Urothelium cell line (cell line): ENCODE measurements at places on chromosomes 16 and 17.

GRCh38 chr16:728890-729744 lies 2.2 kb downstream of the HAGHL start:
- no peak for DNase-seq

DNA sequence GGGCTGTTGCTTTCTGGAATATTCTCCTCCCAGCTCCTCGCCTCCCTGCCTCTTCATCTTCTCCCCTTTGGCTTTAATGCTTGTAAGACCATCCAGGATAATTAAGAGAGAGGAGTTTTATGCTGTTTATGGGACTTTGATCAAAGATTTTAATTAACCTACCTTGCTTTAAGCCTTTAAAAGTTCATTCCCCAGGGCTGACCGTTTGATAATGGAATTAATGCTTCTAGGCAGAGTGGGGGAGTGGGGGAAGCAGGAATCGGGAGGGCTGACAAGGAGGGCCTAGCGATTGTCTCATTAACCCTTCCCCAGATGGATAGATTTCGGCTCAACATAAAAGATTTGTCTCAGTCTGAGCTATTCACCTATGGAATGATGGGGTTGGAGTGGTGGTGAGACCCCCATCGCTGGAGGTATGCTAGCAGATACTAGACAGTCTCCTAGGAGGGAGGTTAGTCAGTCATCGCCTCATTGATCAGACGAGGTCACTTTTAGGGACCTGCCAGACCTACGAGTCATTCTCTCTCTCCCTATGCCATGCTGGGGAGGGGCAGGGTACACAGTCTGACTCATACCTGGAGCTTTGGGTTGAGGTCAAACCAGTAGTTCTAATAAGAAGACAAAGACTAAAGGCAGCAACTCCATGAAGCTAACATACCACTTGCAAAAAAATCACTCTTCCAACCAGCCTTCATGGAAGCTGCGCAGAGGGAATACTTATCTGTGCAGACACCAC lies 236.6 kb upstream of the NLRP1 start:
- DNase-seq, result peak; percentile 50

GRCh38 chr17:81480140-81481072 lies 32.2 kb downstream of the ACTG1 start:
- DNase-seq, result peak; percentile 76

DNA sequence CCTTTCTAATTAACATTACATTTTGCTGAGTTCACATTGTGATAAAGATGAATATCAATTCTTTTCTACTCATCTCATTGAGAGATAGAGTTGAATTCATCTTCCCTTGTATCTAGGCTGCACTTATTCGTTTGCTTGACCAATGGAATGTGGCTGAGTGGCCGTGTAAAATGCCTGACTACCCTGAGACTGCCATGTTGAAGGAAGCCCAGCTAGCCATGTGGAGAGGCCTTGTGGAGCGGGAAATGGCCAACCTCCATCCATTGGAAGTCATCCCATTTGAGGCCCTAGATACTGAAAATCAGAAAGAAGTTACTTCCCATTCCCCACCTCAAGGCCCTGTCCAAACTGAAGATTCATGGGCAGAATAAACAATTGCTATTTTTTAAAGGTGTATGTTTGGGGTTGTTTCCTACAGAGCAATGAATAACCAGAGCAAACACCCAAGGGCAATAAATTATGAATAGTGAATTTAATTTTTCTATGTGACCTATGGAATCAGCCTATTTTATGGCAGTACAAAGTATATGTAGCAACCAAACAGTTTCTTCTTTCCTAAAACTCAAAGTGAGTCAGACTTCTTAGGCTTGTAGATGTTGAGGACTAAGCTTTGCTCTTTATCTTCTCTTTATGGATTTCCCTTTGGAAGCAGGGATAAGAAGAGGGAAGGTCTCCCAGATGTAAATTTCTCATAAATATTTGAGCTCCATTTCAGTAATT lies 545.1 kb downstream of the MAF start:
- DNase-seq, result no peak

DNA sequence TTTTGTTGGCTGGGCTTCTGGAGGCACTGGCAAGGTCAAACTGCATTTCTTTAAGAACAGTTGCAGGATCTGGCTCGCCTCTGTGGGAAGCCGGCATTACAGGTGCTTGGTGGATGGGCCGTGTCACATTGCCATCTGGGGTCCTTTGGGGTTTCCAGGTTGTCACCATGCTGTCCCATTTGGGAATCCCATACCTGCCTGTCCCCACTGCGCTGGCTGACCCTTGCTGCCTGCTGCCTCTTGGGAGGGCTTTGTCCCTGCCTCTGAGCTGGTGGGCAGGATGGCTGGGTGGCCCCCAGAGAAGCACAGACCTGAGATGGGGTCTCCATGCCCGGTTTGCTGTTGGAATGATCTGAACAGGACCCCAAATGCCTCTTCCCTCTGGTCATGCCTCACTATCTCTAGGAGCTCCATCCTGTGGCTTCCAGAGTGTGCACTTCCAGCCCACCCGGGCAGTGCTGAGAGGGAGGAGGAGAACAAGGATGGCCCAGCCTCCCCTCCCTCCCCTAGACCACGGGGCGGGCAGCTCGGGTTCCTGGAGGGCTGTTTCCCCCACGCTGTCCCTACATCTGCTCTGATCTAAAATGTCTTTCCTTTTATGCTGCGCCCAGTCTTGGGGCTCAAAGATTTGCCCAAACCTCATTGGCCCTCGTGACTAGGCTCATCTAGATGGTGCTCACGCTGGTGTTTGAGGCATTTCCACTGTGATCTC lies 28.0 kb downstream of the OR1D5 start:
- no peak for DNase-seq

- DNase-seq, result no peak
Measured at GRCh38 chr16:2597560-2597902, 59.7 kb downstream of the PDPK1 start.

GRCh38 chr17:4810696-4811290 lies 3.8 kb downstream of the PLD2 start:
- no peak for DNase-seq

- DNase-seq, result no peak
Measured at GRCh38 chr16:86044881-86045590, 146.1 kb downstream of the IRF8 start.

DNA sequence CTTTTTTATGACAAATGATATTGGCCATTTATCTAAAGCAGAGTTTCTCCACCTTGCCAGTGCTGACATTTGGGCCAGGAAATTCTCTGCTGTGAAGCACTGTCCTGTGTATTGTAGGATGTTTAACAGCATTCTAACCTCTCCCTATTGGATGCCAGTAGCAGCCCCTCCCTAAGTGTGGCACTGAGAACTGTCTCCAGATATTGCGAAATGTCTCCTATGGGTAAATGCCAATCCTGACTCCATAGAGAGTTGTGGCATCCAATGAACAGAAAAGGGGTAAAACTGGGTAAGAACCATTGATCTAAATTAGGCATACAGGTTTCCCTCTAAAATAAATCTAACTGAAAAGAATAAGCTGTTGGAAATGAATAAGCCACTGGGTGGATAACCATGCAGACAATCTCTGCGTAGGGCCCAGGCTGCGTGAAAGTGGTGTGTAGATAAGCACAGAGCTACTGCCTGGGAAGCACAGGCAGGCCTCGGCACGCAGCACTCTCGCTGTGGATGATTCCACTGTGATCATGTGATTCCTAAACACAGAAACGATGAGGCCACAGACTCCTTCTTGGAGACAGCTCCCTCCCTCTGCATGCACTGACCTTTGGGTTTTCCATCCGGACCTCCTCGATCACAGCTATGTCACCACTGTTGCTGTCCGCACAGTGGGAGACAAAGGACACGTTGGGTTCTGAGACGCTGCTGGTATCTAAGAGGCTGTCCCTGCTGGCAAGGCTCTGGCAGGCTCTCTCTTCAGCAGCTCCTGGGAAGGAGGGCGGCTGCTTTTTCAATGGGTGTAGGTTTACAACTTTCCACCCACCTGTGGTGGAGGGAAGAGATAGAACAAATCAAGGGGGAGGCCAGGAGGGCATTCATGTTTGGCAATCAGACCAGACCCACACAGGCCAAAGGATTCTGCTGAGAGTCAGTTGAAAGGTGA lies 44.1 kb downstream of the GTF3C1 start:
- DNase-seq, result no peak

DNA sequence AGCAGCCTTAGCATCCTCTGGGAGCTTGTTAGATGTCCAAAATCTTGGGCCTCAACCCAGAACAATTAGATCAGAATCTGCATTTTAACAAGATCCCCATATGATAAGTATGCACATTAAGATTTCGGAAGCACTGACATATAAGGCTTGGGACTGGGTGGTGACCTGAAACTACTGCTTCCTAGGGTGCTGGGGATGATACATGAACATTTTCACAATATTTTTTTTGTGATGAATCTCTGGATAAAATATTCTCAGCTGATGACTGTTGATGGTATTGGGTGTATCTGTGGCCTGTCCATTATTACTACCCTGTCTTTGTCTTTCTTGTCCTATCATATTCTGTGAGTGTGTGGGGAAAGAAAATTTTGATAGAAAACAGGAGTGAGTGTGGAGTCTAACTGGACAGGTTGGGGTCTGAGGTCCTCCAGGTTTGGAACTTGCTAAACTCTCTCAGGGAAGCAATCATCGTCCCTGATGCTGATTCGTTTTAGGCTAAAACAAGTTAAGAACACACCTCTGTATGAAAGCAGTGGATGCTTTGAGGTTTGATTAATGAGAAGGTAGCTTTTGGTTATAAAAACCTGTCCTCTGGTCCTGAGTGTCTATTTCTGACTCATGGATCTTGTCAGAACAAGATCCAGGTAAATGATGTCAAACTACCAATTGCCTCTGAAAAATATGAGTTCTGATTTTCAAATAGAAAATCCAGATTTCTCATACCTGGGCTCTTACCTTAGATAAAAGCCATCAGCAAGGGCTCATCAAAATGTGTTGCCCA lies 23.2 kb downstream of the KRT23 start:
- DNase-seq, result no peak

DNA sequence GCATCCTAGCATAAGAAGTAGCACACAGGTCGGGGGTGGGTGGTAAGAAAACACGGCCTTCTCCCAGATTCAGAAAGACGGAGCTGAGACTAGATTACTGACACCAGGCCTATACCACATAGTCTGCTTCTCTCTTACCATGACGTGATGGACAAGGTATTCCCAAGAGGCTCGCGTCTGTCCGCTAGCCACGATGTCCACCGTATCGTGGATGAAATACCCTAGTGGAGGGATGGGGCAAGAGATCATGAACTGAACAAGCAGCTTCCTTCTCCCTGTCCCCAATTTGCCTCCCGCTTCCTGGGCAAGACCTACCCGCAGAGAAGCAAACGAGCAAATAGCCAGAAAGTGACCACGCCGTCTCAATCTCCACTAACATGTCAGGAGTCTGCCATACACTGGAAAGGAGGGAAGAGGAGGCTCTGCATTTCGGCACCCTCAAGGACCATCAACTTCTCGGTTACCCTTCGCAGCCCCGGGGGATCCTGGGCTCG lies 820 bp downstream of the TLCD1 start:
- no peak for DNase-seq

GRCh38 chr17:17175917-17176316 lies 30.2 kb downstream of the PLD6 start:
- DNase-seq, result no peak

DNA sequence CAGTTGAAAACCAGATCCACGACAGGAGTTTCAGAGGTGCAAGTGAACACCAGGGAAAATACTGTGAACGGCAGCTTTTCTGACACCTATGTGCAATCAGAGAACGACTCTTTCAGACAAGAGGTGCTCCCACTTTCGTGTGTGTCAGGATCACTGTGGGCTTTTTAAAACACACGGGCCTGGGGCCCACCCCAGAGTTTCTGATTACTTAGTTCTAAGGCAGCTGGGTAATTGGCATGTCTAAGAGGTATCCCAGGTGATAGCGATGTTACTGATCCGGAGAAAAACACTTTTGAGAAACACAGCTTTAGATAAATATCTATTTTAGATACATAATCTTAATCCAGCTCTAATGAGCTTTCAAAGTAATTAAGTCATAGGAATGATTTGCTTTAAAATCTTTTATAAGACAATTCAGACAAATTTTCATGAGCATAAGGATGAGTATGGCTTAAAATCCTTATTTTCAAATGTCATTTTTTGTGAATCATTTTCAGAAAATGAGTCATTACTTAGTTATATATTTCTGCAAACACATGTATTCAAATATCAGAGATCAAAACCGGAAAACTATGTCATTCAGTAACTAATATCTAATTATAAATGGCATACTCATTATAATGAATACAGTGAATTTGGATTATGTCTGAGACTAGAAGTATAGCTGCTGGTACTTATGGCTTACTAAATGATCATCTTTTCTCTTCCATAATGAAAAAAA lies 217.9 kb upstream of the PSMD7 start:
- no peak for DNase-seq

- DNase-seq, result peak; percentile 67
Measured at GRCh38 chr17:81432941-81433340, 37.7 kb downstream of the BAHCC1 start.
